ENCODE measurements at places on chromosomes 11 and 22. TPM values are rescaled to one million over a fixed set of nuclear protein-coding genes. Genes with fewer than 3 reads are reported as not detected.
A peak's percentile ranks its signal among the peaks of the same experiment; 100 is the strongest.

PPARA gene
- total RNA-seq: 17.0 TPM

DNA sequence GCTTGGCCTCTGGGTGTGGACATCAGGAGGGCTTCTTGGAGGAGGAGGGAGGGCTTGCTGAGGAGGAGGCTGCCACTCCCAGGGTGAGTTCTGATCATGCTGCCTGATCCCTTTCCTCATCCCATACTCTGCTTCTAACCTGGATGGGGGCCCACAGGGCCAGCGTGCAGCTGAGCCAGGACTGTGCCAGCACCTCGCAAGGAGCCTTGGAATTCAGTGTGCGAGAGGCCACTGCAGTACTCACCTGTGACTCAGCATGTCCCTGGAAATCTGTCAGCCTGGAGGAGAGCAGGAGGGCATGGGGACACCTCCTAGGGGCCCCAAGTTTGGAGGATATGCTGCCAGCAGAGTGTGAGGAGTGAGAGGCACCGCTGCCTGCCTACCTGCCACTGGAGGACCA, 4.2 kb upstream of the GAB4 start:
- no peak overlapping the region for H3K4me3 ChIP-seq
- H3K4me1 ChIP-seq: no peaks in the 10 kb centered on the region
- DNase-seq: no peak
- H3K36me3 ChIP-seq: no peaks in the 10 kb centered on the region
- no peak overlapping the region for H3K27ac ChIP-seq

- no peaks in the 10 kb centered on the region for H3K36me3 ChIP-seq
- no peak for DNase-seq
- no peak overlapping the region for H3K27ac ChIP-seq
- H3K27me3 ChIP-seq: peaks cover 10% of the 10 kb centered on the region
Measured at GRCh38 chr11:117584056-117584830, 212.8 kb downstream of the DSCAML1 start.

GRCh38 chr11:4543561-4543960, 1.4 kb upstream of the OR52M1 start:
- DNase-seq: no peak
- H3K36me3 ChIP-seq: no peaks in the 10 kb centered on the region
- no peak overlapping the region for H3K27ac ChIP-seq
- H3K27me3 ChIP-seq: no peaks in the 10 kb centered on the region
- H3K4me3 ChIP-seq: no peak overlapping the region

- H3K4me1 ChIP-seq: peaks cover 2% of the 10 kb centered on the region
- no peak for DNase-seq
- H3K27me3 ChIP-seq: no peaks in the 10 kb centered on the region
- H3K36me3 ChIP-seq: no peaks in the 10 kb centered on the region
Measured at GRCh38 chr11:68868221-68868835, 26.6 kb upstream of the CPT1A start.

GRCh38 chr11:9070749-9071491, 20.5 kb downstream of the SCUBE2 start:
- no peaks in the 10 kb centered on the region for H3K4me1 ChIP-seq
- no peak overlapping the region for H3K4me3 ChIP-seq
- no peak overlapping the region for H3K27ac ChIP-seq
- DNase-seq: no peak
- no peaks in the 10 kb centered on the region for H3K27me3 ChIP-seq
- H3K36me3 ChIP-seq: no peaks in the 10 kb centered on the region

DNA sequence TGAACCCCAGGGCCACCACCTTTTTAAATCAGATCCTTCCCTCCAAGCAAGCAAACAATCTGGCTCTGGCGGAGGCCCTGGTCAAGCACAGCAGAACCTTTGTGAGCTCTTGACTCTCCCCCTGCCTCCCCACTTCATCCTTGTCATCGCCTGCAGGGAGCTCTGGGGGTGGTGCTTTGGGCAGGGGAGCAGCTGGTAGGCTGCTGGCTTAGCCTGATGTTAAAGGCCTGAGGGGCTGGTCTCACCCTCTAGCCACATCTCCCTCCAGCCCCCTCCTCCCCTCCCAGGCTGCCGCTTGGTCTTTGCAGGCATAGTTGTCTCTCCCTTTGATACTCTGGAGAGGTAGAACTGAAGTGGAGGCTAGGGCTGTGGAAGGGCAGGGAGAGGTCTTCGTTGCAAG, 50.9 kb downstream of the THAP12 start:
- H3K27me3 ChIP-seq: no peaks in the 10 kb centered on the region
- H3K27ac ChIP-seq: no peak overlapping the region
- DNase-seq: peak; percentile 62
- H3K4me1 ChIP-seq: peaks cover 21% of the 10 kb centered on the region
- no peaks in the 10 kb centered on the region for H3K36me3 ChIP-seq

- no peak overlapping the region for H3K27ac ChIP-seq
- H3K4me1 ChIP-seq: peaks cover 12% of the 10 kb centered on the region
- H3K27me3 ChIP-seq: peaks cover 42% of the 10 kb centered on the region
Measured at GRCh38 chr11:44319552-44320288, 9.8 kb upstream of the ALX4 start.

SAA1 gene
- total RNA-seq: 260 TPM

- no peak overlapping the region for H3K4me3 ChIP-seq
- peaks cover 4% of the 10 kb centered on the region for H3K36me3 ChIP-seq
- no peaks in the 10 kb centered on the region for H3K27me3 ChIP-seq
- DNase-seq: peak; percentile 83
- no peak overlapping the region for H3K27ac ChIP-seq
Measured at GRCh38 chr11:106961518-106961917, 56.8 kb downstream of the GUCY1A2 start.

CCDC34 gene
- total RNA-seq: 4.0 TPM

LSP1 gene
- total RNA-seq: 44.9 TPM

E2F8 gene
- 1.6 TPM for total RNA-seq

All from lung (tissue), 17 donors.